ENCODE measurements at places on chromosomes 16 and 17.

- no peak for DNase-seq
Observed at GRCh38 chr17:51572115-51572514, 311.8 kb downstream of the UTP18 start.

DNA sequence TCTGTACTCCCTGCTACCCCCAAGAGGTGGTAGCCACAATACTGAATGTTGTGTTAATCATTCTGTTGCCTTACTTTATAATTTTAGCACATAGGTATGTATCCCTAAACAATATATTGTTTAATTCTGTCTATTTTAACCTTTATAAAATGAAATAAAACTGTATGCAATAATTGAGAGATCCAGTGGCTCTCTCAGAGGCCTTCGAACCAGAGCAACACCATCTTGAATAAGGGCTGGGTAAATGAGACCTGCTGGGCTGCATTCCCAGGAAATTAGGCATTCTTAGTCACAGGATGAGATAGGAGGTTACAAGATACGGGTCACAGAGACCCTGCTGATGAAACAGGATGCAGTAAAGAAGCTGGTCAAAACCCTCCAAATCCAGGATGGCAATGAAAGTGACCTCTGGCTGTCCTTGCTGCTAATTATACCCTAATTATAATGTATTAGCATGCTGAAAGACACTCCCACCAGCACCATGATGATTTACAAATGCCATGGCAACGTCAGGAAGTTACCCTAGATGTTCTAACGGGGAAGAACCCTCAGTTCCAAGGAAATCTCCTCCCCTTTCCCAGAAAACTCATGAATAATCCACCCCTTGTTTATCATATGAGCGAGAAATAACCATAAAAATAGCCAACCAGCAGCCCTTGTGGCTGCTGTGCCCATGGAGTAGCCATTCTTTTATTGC lies 2.0 kb upstream of the CANT1 start:
- no peak for DNase-seq

GRCh38 chr16:27925612-27926011 lies 137.9 kb downstream of the GSG1L start:
- no peak for DNase-seq

- DNase-seq: no peak
Observed at GRCh38 chr16:569445-570254, at the start of gene PIGQ. TSS of gene PIGQ (plus strand) at chr16:569968. CDS start at chr16:574075, 4,107 bp downstream.

GRCh38 chr17:27349540-27350021 lies 55.7 kb downstream of the WSB1 start:
- no peak for DNase-seq

- no peak for DNase-seq
Observed at GRCh38 chr17:31597646-31598398, 206.3 kb downstream of the RAB11FIP4 start.

DNA sequence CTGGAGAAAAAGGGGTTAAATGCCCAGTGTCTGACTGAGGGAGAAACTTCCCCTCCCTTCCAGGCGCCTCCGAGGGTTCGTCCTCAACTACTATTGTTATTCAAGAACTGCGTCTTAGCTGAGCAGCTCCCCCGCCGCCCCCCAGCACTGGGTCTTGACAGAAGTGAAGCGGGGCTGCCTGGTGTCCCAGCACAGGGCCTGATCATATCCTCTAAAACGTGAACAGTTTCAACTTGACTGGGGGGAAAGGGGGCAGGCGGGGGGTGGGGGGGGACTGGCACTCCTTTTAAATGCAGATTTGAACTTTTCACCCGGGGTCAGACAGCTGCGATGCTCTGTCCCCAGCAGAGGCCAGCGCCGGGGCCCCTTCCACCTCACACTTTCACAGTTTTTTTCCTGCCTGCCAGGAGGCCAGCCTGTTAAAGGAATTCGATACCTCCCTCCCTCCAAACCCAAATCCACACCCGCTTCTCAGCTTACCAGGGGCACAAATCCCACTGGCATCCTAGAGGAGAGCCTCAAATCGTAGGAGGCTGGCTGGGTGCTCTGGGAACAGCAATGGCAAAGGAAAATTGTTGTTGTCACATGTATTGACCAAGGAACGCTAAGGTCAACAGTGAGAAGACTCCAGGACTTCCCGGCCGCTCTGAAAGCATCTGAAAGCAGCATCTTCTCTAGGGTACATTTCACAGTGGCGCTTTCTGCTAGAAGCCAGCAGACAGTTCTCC lies 14.5 kb downstream of the ZFHX3 start:
- DNase-seq: no peak

GRCh38 chr16:7443142-7443541 lies 110.5 kb downstream of the RBFOX1 start:
- DNase-seq: no peak

GRCh38 chr16:74219706-74220105 lies 76.9 kb upstream of the PSMD7 start:
- no peak for DNase-seq

DNA sequence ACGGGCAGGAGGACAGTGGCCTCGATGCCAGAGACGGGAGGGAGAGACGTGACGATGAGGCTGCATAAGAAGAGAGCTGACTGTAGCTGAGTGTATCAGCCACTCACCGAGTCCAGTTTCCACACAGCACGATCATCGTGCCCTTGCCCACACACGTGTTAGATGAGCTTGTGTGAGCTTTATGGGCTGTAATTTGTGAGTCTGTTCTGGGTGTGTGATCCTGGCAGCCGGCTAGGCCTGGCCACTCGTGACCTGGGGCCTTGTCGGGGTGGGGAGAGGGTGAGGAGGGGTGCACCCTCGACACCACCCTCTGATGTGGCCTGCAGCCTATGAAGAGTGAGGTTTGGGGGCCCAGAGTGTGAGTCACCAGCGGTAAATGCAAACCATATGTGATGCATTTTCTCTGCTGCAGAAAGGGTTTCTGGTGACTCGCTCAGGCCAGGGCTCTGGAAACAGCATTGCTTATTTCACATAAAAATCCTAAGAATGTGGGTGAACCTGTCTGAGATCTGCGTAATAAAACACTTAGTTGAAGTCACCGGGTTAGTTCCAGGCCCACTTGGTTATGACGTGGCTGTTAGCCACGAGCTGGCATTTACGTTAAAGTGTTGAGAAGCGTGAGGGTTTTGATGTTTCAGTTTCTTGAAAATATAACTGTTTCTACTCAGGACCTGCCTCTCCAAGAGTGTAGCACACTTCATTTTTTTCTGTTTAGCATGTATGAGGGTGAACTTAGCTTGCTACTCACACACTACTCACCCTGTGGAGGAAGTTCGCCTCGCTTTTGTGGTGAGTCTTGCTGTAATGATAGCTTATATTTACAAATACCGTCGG lies 4.2 kb downstream of the METRNL start:
- no peak for DNase-seq

DNA sequence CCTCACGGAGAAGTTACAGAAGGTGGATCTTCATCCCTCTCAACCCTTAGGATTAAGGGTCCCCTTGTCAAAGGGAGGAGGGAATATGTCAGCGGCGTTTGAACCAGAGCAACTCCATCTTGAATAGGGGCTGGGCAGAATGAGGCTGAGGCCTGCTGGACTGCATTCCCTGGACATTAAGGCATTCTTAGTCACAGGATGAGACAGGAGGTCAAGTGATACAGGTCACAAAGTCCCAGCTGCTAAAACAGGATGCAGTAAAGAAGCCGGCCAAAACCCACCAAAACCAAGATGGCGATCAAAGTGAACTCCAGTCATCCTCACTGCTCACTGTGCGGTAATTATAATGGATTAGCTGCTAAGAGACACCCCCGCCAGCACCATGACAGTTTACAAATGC lies 36.7 kb downstream of the RBFOX3 start:
- no peak for DNase-seq

DNA sequence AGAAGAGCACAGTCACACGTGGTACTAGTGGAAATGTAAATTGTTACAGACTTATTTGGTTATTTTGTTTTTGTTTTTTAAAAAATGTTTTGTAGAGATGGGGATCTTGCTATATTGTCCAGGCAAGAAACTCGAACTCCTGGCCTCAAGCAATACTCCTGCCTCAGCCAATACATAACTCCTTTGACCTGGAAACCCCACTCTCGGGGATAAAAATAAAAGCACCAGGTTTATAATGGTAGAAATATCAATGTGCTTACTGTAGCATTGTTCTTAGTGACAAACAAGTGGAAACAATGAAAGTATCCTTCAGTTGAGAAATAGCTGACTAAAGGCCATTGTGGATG lies 11.7 kb upstream of the ERN2 start:
- no peak for DNase-seq

DNA sequence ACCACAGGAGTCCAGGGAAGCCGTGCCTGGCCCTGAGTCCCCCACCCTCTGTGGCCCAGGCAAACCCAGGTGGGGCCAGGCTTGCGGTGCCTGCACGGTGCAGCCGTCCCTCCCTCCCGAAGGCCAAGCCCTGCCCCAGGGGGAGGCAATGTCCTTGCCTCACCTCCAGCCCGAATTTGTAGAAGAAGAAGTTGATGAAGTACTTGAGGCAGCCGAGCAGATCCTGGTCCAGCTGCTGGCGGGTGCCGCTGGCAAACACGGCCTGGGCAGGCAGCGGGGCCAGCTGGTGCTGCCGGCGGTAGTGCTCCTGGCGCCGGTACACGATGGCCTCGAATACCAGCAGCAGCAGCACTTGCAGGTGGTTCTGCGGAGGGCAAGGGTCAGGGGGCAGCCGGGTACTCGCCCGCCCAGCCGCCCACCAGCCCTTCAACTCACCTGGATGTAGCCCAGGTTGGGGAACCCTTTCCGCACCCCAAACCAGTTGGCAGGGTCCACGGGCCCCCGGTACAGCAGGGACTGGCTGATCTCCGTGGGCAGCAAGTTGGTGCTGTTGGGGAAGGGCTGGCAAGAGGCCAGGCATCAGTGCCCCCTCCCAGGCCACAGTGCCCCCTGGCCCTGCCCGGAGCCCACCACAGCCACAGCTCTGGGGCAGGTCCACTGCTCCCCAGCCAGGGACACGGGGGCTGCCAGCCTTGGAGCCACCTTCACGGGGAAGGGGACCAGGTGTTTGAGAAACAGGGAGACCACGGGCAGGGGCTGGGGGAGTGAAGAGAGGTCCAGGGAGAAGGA lies 26.1 kb downstream of the CTU2 start:
- DNase-seq: no peak

GRCh38 chr17:7220593-7221277 lies 997 bp downstream of the ACADVL start:
- no peak for DNase-seq

DNA sequence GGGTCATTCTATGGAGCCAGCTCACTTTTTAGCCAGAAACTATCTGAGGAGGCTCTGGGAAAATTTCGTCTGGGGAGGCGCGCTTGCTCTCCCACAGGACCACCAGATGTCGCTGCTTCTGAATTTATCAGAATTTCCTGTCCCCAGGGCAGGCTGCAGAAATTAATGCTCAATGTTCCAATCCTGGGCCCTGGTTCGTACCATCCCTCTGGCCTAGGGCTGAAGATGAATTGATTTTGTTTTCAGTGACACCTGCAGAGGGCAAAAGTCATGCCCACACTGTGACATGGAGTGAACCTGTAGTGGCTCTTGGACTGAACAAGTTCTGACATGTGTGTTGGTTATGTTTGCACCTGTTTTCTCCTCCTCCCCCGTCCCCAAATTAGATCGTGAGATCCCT lies 482.6 kb downstream of the NPIPA7 start:
- no peak for DNase-seq
